ENCODE measurements at places on chromosomes 13 and 19. TPM values are rescaled to one million over a fixed set of nuclear protein-coding genes. Genes with fewer than 3 reads are reported as not detected.

DNA sequence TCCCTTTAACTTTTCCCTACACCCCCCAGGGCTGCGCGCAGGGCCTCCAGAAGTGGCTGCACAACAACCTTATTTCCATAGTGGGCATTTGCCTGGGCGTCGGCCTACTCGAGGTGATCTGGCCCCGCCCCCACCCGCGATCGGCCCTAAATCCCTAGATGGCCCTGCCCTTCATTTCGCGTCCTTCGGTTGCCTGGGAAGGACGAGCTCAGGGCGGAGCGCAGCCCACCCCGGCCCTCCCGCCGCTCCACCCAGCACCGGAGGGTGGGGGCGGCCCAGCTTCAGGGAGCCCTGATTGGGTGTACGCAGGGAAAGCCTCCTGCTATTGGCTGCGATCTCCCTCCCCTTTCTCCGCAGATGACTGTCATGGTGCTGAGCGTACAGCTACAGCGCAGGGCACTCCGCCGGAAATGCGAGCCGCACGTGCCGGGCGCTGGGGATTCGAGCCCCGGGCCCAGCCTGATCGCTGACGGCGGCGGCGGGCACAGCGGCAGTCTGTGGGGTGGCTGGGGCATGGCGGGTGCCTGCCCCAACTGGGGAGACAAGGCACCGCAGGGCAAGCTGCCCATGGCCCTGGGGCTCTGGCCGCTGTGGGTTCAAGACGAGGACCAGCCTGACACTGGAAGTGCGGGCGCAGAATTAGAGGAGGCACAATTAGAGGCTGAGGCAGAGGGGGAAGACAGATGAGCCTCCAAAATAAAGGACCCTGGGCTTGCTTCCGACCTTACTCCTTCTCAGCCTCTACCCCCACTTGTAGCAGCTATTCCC lies 4.3 kb downstream of the CD37 start:
- peak; percentile 28 for DNase-seq
- H3K36me3 ChIP-seq, result peaks cover 32% of the 10 kb centered on the region
- H3K27ac ChIP-seq, result no peak overlapping the region
- H3K4me1 ChIP-seq, result peaks cover 38% of the 10 kb centered on the region

DNA sequence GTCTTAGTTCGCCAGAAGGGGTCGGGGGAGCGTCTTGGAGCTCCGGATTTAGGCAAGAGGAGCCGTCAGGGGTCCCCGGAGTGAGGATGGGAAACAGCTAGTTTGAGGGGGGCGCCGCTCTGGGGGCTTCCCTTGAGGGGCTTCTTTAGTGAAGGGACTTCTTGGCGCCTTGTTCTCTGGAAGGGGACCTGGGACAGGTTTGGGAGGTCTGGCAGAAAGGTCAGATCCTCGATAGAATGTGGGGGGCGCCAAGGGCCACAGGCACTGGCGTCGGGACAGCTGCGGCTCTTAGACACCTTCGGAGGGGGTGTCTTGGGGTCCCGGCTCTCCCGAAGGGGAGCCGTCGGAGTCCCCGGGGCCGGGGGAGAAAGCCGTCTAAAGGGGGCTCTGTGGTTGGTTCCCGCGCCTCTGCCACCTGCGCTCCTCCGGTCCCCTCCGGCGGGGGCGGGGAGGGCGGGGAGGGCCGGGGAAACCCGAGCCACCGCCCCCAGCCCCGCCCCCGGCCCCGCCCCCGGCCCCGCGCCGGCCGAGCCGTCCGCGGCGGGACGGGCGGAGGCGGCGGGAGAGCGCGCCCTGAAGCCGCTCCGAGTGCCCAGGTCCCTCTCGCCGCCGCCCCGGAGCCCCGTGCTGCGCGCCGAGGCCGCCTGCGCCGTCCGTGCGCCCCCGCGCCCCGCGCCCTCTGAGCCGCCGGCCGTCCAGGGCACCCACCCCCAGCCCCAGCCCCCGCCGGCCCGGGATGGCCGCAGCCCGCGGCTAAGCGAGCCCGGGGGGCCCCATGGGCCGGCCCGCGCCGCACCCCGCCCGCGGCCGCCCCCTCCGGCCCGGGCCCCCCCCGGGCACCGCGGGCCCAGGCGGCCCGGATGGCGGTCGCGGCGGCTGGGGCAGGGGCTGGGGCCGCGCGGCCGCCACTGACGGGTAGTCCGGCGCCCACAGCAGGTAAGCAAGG lies at the start of gene NRTN:
Gene NRTN, plus strand, starts transcription at position 552 of the 946 bp plus-strand sequence. CDS start 19,099 bp downstream, outside the sequence.
- H3K4me1 ChIP-seq, result peaks cover 16% of the 10 kb centered on the region
- H3K27ac ChIP-seq, result no peak within 1 kb of the TSS
- H3K4me3 ChIP-seq, result peak within 1 kb of the TSS; percentile 82
- DNase-seq, result peak; percentile 63

DNA sequence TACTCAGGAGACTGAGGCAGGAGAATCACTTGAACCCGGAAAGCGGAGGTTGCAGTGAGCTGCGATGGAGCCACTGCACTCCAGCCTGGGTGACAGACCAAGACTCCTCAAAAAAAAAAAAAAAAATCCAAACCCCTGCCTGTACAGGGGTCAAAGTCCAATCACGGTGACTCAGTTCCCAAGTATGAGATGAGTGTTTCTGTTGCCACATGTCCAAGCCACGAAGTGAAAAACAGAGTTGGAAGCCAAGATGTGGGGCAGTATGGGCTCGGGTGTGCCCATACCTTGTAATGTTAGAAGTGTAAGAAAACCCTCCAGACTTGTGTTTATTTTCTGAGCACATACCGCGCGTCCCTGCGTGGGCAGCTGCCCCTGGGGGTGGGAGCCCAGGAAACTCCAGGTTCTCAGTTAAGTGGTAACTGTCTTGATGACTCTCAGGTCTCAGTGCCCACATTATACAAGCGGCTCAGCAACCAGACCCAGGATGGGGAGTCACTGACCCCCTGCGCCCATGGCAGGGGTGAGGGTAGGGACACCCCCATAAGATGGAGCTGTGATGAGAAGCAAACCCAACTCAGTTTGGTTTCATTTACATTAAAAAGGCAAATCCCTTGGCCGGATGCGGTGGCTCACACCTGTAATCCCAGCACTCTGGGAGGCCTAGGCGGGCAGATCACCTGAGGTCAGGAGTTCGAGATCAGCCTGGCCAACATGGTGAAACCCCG lies 1.2 kb upstream of the GPX4 start:
- H3K4me1 ChIP-seq, result peaks cover 34% of the 10 kb centered on the region
- no peaks in the 10 kb centered on the region for H3K27me3 ChIP-seq
- peaks cover 5% of the 10 kb centered on the region for H3K36me3 ChIP-seq
- H3K27ac ChIP-seq, result peak overlapping the region; percentile 80
- H3K4me3 ChIP-seq, result peak overlapping the region; percentile 61
- peak; percentile 46 for DNase-seq

DNA sequence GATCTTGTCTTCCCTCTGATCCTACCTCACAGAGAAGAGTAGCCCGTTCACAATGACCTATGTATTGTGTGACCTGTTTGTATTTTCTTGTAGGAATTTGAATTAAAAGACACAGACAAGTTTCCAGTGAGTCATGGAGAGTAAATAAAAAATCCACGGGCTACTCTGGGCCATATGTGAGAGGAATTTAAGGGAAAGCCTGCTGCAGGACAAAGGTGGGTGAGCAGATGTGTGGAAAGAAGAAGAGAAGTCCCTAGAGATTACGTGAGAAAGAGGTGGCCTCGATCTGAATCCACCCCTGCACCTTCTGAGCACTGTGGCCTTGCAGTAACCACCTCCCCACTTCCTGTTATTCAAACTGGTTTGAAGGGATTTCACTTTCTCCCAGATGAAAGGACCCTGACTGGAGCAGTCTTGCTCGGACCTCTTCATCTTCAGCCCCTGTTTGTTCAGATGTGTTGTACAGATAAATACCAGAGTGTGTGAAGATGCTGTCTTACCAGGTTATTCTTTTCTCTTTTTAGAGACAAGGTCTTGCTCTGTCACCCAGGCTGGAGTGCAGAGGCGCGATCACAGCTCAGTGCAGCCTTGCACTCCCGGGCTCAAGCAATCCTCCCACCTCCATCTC lies 205.4 kb downstream of the PDS5B start:
- H3K4me1 ChIP-seq, result peaks cover 53% of the 10 kb centered on the region
- H3K4me3 ChIP-seq, result peak overlapping the region; percentile 60
- peaks cover 48% of the 10 kb centered on the region for H3K36me3 ChIP-seq

DNA sequence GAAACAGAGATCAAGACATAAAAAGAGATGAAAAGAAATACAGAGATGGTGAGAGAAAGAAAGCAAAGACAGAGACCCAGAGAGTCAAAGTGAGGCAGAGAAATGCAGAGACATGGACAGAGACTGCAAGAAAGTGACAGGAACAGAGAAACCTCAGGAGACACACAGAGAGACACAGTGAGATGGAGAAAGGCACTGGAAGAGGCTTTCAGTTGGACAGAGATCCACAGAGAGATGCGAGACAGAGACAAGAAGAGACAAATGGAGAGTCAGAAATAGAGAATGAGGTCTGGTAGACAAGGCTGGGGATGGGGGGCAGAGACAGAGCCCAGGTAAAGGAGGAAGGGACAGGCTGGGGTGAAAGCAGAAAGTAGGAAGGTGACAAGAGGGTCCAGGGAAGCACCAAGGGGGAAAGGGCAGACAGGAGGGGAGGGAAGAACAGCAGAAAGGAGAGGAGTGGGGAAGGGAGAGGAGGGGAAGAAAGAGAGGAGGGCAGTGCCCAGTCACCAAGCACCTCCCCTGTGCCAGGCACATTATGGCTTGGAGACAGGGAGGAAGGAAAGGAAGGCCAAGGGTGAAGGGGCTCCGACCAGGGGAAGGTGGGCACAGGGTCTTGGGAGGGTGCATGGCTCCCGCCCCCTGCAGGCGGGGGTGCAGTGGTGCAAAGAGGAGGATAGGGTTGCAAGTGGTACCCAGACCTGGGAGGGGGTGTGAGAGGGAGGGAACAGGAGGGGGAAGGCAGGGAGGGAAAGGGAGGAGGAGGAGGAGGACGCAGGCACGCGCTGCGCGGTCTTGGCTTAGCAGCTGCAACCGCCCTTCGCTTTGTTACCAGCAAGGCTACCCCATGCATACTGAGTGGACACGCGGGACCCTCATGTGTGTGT lies 38.4 kb downstream of the DEDD2 start:
- H3K36me3 ChIP-seq, result no peaks in the 10 kb centered on the region
- H3K4me3 ChIP-seq, result no peak overlapping the region
- peaks cover 31% of the 10 kb centered on the region for H3K27me3 ChIP-seq
- peak; percentile 49 for DNase-seq
- peaks cover 21% of the 10 kb centered on the region for H3K4me1 ChIP-seq

- DNase-seq, result no peak
- peak overlapping the region; percentile 86 for H3K4me3 ChIP-seq
- peaks cover 26% of the 10 kb centered on the region for H3K4me1 ChIP-seq
- H3K27me3 ChIP-seq, result peaks cover 5% of the 10 kb centered on the region
These were observed 2.4 kb downstream of the MARK4 start for GRCh38 chr19:45253396-45254027.

- H3K27me3 ChIP-seq, result peaks cover 4% of the 10 kb centered on the region
- H3K4me3 ChIP-seq, result peak overlapping the region; percentile 82
- peaks cover 3% of the 10 kb centered on the region for H3K36me3 ChIP-seq
- peaks cover 17% of the 10 kb centered on the region for H3K4me1 ChIP-seq
These were observed 3.5 kb downstream of the LYPD5 start for GRCh38 chr19:43798546-43799409.

- peaks cover 30% of the 10 kb centered on the region for H3K4me1 ChIP-seq
- no peaks in the 10 kb centered on the region for H3K27me3 ChIP-seq
- peaks cover 5% of the 10 kb centered on the region for H3K36me3 ChIP-seq
- no peak for DNase-seq
These were observed 17.1 kb downstream of the PLEKHF1 start for GRCh38 chr19:29682236-29682895.

- peak overlapping the region; percentile 75 for H3K4me3 ChIP-seq
- no peaks in the 10 kb centered on the region for H3K27me3 ChIP-seq
- H3K36me3 ChIP-seq, result peaks cover 23% of the 10 kb centered on the region
- H3K4me1 ChIP-seq, result peaks cover 43% of the 10 kb centered on the region
- peak; percentile 60 for DNase-seq
These were observed 3.4 kb downstream of the RFX1 start for GRCh38 chr19:14002571-14003250.

DNA sequence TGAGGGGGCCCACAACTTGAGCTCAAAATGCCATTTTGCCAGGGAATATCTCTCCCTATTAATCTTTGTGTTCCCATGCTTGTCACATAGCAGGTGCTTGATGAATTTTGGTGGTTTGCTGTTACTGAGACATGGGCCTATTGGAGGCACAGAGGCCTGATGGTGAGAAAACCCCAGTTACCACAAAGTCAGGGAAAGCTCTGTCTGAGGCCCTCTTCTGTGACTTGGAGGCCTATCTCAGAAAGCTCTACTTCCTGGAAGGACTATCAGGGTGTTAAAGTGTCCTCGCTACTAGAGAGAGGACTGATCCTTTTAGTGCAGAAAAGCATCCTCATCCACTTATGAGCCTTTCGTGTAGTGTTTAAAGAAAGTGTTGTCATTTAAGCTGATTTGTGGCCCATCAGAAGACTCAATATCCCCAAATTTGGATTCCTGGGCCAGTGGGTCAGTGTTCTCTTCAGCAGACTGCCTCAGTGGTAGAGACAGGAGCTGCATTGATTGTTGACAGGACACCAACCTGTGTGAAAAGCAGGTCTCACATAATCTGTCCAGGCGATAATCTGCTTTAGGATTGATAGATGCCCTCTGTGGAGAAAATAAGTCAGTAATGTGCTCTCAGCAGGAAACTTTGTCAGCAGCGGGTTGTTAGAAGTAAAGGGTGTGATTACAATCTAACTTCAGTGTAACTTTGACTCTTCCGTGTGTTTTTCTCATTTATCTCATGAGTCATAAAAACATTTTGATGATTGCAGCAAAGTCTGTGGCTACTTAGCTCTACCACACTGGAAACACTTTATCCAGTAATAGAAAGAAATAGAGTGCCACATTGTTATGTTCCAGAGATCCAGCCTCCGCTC lies 121.0 kb downstream of the AKAP11 start:
- peaks cover 72% of the 10 kb centered on the region for H3K4me1 ChIP-seq
- peak overlapping the region; percentile 97 for H3K27ac ChIP-seq
- no peaks in the 10 kb centered on the region for H3K27me3 ChIP-seq
- no peak for DNase-seq

GRCh38 chr19:1274852-1275259 lies 474 bp upstream of the FAM174C start:
- no peak for DNase-seq
- H3K36me3 ChIP-seq, result peaks cover 41% of the 10 kb centered on the region
- H3K27me3 ChIP-seq, result no peaks in the 10 kb centered on the region

DNA sequence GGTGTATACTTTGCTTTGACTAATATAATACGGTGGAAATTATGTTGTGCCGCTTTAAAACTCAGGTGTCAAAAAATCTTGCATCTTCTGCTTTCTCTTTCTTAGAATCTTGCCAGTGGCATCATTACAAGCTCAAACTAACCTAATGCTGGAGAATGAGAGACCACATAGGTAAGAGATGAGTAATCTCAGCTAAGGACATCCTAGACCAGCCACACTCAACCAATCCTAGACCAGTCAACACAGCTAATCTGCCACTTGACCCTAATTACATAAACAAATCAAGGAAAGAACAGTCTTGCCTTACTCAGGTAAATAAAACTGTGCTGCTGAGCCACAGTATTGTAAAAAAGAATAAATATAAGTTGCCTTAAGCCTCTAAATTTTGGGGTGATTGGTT lies 1323.9 kb upstream of the SPRY2 start:
- H3K27me3 ChIP-seq, result no peaks in the 10 kb centered on the region
- H3K4me3 ChIP-seq, result no peak overlapping the region
- no peak overlapping the region for H3K27ac ChIP-seq
- DNase-seq, result no peak
- H3K36me3 ChIP-seq, result no peaks in the 10 kb centered on the region

Gene C1QTNF9
- total RNA-seq, result not detected

Gene ZNF564
- 19.0 TPM for total RNA-seq

Gene PLK5
- total RNA-seq, result not detected

Gene BRSK1
- total RNA-seq, result 9.0 TPM

Gene LILRA6
- 0.60 TPM for total RNA-seq

Gene TFDP1
- 103 TPM for total RNA-seq

Gene DDA1
- 44.1 TPM for total RNA-seq

Gene CYP2A7
- not detected for total RNA-seq

Gene RFPL4AL1
- not detected for total RNA-seq

Gene NXNL1
- total RNA-seq, result not detected

Gene RFX1
- 22.2 TPM for total RNA-seq
